Umbilical cord (tissue), 2 donors: ENCODE measurements at places on chromosomes 1 and 21.
A peak's percentile ranks its signal among the peaks of the same experiment; 100 is the strongest.

DNA sequence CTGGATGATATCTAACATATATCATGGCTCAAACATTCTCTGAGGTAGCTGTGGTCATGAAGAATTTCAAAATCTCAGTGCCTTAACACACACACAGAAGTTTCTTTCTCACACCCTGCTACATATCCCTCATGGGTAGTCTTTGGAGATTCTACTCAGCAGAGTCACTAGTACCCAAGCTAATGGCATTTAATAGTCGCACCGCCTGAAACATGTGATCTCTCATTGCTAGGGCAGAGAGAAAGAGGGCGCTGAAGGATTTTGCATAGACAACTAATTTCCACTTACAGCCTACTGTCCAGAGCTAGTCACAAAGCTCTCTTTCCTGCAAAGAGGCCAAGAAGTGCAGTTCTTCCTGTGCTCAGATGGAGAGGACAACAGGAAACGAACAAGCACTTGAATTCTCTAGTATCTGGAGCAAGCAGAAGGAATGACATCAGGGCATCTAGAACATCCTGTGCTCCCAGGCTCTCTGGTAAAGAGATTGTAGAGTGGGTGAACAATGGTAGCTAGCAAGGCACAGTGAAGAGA lies 183.4 kb upstream of the PTBP2 start:
- DNase-seq, result peak; percentile 85

DNA sequence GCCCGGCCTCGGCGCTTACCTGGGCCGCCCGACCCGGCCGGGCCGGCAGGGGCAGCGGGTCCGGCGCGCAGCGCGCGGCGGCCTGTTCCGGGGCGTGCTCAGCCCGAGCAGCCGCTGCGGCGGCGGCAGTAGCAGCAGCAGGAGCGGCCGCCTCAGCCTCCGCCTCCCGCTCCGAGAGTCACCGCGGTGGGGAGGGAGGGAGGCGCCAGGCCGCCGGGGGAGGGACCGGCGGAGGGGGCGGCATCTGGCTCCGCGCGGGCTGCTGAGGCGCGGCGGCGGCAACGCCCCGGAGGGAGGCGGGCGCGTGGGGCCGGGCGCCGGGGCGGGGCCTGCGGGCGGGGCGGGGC lies at the start of gene CTNNBIP1:
Gene CTNNBIP1 (minus strand): TSS at position 194 of the 347 bp plus-strand sequence. CDS start 38,205 bp downstream, outside the sequence.
- no peak for DNase-seq

DNA sequence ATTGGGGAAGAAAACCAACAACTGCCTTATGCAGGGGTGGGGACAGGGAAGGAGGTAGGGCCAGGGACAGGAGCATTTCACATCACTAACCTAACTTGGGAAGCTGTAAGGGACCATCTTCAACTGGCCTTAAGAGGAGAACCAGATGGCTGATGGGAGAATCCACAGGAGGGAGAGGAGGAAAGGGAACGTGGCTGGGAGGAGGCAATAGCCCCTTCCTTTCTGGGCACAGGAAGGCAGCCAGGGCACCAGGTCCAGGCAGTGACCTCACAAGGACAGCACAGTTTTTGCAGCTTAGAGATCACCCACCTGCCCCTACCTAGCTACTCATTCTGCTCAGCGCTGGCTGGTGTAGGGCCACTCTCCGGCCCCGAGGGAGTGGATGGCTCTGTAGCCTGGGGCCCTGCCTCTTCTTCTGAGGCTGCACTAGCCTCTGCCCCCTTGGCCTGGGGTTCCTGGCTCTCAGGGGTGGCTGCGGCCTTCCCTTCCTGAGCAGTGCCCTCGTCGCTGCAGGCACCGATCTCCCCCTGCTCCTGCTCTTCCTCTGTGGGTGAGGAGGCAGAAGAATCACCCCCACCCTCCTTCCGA lies 1.7 kb downstream of the MARCKSL1 start:
- DNase-seq, result no peak

DNA sequence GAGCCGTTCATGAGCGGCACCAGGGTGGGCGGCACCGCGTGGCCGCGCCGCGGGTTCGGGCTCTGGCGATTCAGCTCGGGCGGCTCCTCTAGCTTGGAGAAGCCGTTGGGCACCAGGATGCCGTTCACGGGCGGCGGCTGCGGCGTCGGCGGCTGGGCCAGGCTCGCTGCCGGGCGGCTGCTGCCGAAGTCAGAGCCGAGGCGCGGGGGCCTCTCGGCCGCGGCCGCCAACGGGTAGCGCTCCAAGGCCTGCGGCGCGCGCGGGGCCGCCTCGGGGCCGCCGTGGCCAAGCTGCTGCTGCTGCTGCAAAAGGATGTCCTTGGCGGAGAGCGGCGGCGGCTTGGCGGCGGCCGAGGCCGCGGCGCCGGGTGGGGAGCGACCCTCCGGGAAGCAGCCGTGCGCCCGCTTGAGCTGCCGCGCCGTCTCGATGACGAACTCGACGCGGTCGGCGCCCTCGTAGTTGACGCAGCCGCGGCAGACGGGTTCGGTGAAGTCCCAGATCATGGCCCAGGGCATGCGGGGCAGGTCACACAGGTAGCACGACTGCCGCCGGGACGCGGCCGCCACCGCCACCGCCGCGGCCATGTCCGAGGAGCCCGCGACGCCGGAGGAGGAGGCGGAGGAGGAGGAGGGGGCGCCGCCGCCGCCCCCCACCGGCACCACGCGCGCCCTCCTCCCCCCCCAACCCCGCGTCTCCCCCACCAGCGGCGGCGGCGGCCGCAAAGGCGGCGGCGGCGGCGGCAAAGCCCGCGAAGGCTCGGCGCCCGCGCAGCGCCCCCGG lies 877 bp downstream of the IRF2BP2 start:
- DNase-seq, result peak; percentile 42

DNA sequence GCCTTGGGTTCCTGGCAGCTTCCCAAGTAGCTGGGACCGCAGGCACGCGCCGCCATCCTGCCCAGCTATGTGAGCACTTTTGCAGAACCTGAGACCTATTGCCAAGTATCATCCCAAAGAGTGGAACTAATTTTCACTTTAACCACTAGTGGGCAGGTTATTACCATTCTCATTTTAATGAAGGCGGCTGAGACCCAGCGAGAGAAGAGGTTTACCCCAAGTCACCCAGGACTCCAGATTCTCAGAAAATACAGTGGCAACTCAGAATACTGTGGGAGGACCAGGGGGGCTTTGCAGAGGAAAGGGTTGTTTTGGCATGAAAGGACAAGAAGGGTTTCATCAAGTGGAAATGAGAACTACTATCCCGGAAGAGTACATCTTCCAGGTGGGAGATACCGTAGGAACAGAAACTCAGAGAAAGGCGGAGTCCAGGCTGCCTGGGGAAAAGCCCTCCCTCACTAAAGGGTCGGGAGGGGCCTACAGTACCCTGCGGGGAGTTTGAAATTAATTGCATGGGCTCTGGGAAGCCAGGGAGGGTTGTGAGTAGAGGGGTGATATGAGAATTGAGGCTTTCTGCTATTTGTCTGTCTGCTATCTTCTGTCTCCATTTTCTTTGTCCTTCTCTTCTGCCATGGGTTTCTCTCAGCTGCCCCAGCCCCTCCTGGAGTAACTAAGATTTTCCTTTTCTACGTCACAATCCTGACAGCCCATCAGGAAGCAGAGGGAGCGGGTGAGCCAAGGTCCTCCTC lies 7.2 kb upstream of the SEMA4A start:
- DNase-seq, result peak; percentile 81

DNA sequence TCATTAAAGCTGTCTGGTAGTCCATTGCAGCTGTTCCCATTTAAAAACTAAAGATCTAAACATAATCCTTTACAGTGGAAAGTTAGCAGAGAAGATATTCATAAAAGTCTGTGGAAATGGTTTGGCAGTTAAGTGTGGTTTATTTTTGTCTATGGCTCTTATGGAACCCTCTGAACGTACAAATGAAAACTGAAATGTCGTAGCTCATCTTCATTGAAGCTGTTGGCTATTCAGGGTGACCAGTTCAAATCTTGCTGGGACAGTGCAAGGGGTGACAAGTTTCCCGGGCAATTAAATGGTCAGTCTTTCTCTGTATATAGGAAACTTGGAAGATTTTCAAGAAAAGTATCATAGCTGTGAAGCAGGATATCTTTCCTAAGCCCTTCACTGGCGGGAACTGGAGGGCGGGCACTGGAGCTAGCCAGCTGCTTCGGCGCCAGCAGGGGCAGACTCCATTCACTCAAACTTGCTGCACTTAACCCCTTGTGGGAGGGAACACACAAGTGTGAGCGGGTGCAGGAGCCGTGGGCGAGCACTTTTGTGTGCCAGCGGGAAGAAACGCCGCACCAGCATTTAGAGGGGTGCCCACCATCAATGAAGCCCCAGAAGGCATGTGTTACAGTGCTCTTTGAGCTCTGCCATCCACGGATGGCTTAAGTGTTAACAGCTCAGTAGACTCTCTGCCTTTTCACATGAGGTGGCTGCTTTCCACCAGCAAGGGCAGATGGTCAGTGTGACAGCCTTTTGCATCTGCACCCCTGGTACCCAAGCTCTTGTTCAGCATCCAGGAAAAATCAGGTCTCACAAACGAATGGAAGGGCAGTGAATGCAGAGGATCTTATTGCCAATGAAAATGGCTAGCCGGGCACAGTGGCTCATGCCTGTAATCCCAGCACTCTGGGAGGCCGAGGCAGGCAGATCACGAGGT lies 232.1 kb upstream of the KAZN start:
- DNase-seq, result peak; percentile 85

DNA sequence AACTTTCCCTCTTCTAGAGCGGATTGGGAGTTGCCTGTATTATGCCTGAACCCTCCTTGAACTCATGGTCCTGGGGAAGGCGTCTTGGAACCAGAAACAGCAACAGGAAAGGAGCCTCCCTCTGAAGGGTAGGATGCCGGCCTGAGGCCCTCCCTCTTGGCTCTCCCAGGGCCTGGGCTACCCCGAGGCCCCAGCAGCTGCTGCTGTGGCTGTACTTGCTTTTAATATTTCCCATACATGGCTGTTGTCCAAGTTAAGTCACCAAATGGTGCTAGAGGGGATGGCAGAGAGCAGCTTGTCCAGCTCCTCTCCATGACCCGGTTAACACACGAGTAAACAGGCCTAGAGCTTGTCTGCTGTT lies 10.5 kb downstream of the CHRNB2 start:
- peak; percentile 28 for DNase-seq

GRCh38 chr1:35576061-35576765 lies 3.1 kb downstream of the TFAP2E start:
- no peak for DNase-seq

DNA sequence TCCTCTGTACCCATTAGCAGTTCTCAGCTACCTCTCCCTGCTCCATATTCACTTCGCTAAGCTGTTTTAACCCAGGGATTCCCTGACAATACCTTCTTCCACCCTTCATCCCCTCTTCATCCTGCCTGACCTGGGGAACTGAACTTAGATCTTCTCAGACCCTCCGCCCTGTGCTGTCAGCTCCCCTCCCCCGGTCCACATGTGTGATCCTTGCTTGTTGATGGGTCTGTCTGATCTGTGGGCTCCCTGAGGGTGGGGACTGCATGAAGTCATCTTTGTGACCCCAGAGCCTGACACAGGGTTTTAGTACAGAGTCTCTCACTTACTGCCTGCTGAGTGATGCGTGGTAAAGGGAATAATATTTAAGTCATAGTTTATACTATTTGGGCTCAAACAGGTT lies 11.8 kb downstream of the CHAF1B start:
- no peak for DNase-seq

GRCh38 chr1:30295674-30296073 lies 427.7 kb downstream of the MATN1 start:
- no peak for DNase-seq

DNA sequence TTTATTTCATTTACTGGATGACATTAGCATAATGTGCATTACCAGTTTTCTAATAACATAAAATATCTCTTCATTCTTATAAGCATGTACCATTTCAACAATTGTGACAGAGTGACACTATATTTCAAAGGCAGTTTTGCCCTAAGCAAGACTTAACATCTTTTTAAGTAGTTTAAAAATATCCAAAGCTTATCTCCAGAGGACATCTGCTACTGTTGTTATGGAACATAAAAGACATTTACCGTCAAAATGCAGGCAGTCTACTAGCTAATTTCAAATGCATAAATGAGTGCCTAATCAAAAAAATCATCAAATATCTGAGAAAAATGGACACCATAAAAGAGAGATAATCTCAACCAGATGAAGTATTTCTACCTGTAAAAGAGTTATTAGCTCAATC lies 782.4 kb upstream of the BRINP3 start:
- no peak for DNase-seq

DNA sequence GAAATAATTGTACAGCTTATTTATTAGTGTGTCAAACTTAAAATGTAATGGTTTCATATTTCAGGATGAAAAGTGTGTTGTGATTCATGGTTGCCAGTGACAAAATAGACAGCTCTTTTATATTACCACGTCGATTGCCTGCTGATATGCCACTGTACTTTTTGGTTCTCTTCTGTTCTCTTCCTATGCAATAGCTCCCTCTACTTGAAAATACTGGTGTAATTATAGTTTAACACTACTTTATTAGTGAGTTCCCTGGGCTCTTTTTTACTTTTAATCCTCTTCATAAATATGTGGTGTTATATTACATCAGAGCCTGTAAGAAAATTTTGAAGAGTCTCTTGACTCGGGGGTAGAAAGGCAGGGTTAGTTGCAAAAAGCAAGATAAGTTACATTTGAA lies 111.3 kb downstream of the PATJ start:
- DNase-seq, result peak; percentile 22

DNA sequence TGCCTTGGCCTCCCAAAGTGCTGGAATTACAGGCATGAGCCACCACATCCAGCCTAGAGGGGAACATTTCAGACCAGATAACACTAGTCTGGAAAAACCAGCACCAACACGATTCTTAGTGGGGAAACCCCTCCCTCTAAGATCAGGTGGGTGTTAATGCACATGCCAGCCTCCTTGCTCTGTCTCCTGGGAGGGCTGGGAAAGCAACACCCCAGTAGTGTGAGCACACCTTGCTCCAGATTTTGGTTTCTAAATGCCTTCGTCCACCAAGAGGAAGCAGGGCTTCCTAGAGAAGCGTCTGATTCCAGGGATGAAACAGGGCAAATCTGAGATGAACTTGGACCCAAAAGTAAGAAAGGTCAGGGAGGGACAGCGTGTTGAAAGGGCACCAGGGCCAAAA lies 2.2 kb upstream of the KRTAP10-4 start:
- no peak for DNase-seq

DNA sequence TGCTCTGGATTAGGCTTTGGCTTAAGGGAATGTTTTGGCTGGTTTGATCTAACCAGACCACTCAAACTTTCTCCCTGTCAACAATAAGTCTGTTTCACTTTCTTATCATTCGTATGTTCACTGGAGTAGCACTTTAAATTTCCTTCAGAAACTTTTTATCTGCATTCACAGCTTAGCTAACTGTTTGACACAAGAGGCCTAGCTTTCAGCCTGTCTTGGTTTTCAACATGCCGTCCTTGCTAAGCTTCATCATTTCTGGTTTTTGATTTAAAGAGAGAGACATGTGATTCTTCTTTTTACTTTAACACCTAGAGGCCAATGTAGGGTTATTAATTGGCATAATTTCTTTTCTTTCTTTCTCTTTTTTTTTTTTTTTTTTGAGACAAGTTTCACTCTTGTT lies 14.9 kb upstream of the CYB5R1 start:
- no peak for DNase-seq

- DNase-seq, result peak; percentile 3
Observed at GRCh38 chr1:93056214-93056613, 22.9 kb upstream of the MTF2 start.

GRCh38 chr1:26750428-26750827 lies 37.3 kb upstream of the PIGV start:
- no peak for DNase-seq

DNA sequence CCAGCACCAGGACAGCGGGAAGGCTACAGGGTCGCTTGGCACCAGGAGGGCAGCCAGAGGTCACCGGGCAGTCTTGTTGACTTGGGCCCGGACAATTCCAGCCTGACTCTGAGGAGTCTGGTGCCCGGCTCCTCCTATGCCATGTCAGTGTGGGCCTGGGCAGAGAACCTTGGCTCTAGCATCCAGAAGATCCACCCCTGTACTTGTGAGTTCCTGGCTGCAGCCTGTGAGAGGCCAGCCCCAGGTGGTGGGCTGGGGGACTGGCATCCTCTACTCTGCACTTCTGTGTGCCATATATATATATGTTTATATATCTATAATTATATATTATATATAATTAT lies 11.6 kb upstream of the PTPN7 start:
- DNase-seq, result no peak
